Stimulated activated CD8-positive, alpha-beta memory T cell treated with anti-CD3 and anti-CD28 coated beads, Interleukin-15, amount 100 ng/mL, for 24 hours (primary cell): ENCODE measurements at places on chromosomes 4 and X.

- DNase-seq, result no peak
Measured at GRCh38 chrX:53072418-53073114, 9.6 kb upstream of the TSPYL2 start.

DNA sequence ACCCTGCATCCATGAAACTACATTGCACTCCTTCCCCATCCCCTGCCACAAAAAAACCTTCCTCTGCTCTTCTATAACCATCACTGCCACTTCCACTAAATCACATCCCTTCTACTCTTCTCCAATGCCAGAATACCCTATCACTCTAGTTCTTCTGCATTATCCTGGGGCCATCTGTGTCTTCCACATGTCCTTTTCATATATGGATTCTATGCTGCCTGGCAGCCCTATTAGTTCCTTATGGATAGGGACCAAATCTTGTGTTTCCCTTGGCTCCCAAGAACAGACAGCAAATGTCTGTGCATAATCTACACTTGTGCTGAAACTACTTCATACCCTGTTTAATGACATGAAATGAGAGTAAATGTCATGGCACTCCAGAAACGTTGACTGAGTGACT is 68.0 kb downstream of the LHFPL1 start:
- DNase-seq, result no peak

- no peak for DNase-seq
Measured at GRCh38 chr4:107283587-107284559, 247.8 kb upstream of the DKK2 start.

- no peak for DNase-seq
Measured at GRCh38 chrX:122269243-122269781, 914.8 kb upstream of the GRIA3 start.

GRCh38 chr4:56630876-56631666 is 50.0 kb downstream of the HOPX start:
- DNase-seq, result no peak

- no peak for DNase-seq
Measured at GRCh38 chr4:926538-926937, 5.6 kb downstream of the GAK start.

DNA sequence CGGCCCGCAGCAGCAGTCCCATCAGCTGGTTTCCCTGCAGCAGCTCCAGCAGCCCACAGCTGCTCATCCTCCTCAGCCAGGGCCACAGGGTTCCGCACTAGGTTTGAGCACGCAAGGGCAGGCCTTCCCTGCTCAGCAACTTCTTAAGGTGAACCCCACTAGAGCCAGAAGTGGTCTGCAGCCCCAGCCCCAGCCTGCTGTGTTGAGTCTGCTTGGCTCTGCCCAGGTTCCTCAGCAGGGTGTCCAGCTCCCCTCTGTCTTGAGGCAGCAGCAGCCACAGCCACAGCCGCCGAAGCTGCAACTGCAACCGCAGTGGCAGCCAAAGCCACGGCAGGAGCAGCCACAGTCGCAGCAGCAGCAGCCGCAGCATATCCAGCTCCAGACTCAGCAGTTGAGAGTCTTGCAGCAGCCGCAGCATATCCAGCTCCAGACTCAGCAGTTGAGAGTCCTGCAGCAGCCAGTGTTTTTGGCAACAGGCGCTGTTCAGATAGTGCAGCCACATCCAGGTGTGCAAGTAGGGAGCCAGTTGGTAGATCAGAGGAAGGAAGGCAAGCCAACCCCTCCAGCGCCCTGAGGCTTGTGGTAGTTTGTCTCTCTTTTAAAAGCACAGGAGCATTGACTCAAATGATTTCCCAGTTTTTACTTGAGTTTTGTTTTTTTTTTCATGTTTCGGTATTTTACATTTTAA is 4.6 kb downstream of the SUPT20HL1 start:
- no peak for DNase-seq

DNA sequence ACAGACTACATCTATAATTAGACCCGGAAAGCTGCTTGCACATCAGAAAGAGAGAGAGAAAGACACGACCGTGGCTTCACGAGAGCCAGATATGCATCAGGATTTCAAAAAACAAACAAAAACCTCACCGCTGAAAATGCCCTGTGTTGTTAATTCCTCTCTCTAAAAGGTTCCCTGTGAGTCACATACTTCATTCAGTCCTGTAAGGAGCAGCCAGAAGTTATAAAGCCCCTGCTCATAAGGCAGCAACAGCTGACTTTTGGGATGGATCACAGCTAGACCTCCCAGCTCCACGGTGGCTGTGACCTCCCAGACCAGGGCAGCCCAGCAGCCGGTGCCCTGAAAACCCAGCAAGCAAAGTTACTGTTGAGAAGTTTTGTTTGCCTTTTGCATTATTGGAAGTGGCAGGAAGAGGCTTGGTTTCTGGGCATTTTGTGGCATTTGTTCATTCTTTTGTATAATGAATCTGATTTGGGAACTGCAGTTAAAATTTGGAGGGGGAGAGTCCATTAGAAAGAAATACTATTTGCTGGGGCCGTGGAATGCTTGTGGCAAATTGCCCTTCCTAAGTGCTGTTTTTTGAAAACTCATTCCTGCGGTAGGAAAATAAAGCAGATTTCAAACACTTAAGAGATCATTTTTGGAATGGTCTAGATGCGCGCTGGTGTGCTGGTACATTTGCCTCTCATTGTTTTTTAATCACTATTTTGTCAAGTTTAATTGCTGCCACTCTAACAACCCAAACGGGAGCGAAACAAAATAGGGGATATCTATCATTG is 520.4 kb downstream of the BCOR start:
- no peak for DNase-seq

GRCh38 chr4:69881173-69881773 is 21.3 kb upstream of the SULT1E1 start:
- no peak for DNase-seq

- no peak for DNase-seq
Measured at GRCh38 chrX:51461053-51462044, 35.0 kb downstream of the NUDT11 start.
